ENCODE measurements at places on chromosomes 6 and 20. TPM values are rescaled to one million over a fixed set of nuclear protein-coding genes. Genes with fewer than 3 reads are reported as not detected.

PCIF1 gene
- total RNA-seq = 12.4 TPM

CGA gene
- total RNA-seq = not detected

BANF2 gene
- not detected for total RNA-seq

NR2E1 gene
- total RNA-seq = not detected

COL19A1 gene
- total RNA-seq = not detected

Data from cardiac ventricle fibroblast (primary cell).